ENCODE measurements at places on chromosomes 12 and 14.

DNA sequence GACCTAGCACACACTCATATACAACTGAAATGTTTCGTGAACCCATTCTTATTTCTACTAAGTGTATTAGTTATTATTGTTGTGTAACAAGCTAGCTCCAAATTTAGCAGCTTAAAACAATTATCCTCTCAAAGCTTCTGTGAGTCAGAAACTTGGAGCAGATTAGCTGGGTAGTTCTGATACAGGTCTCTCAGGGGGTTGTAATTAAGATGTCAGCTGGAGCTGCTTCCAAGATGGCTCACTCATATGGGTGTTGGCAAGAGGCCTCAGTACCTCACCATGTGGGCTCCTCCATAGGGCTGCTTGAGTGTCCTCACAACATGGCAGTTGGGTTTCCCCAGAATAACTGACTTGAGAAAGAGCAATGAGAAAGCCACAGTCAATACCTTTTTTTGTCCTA, 9.8 kb downstream of the GPR135 start:
- DNase-seq = no peak

DNA sequence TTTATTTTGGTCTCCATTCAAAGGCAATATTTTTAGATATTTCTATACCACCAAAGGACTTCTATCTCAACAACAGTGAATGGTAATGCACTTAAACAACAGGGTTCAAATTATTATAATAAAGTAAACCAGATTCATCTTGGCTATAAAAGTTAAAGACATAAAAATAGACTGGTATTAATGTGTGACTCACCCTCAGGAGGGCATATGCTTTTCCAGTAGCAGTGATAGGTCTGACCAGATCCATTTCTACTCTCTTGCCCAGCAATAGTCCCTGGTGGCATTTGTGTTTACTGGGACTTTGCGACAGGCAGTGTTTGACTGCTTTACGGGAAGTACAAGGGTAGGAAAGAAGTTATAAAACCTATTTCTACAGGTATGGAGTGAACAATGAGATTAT, 353.2 kb upstream of the ATP2B1 start:
- no peak for DNase-seq

- DNase-seq = no peak
Observed at GRCh38 chr12:119721306-119721705, 53.4 kb downstream of the PRKAB1 start.

- no peak for DNase-seq
Observed at GRCh38 chr14:54777395-54777794, 125.2 kb downstream of the GCH1 start.

- DNase-seq = no peak
Observed at GRCh38 chr12:108666401-108666881, 32.7 kb upstream of the SELPLG start.

GRCh38 chr12:14937689-14938088, 648 bp downstream of the ERP27 start:
- no peak for DNase-seq

GRCh38 chr12:24695103-24695502, 253.8 kb downstream of the BCAT1 start:
- DNase-seq = no peak

- no peak for DNase-seq
Observed at GRCh38 chr12:122072031-122072970, 6.3 kb upstream of the MLXIP start.
